Fibroblast of upper back skin (primary cell): ENCODE measurements at places on chromosomes 6 and 20.
A peak's percentile ranks its signal among the peaks of the same experiment; 100 is the strongest.

- DNase-seq, result peak; percentile 43
Observed at GRCh38 chr6:10429638-10430427, 15.0 kb upstream of the TFAP2A start.

DNA sequence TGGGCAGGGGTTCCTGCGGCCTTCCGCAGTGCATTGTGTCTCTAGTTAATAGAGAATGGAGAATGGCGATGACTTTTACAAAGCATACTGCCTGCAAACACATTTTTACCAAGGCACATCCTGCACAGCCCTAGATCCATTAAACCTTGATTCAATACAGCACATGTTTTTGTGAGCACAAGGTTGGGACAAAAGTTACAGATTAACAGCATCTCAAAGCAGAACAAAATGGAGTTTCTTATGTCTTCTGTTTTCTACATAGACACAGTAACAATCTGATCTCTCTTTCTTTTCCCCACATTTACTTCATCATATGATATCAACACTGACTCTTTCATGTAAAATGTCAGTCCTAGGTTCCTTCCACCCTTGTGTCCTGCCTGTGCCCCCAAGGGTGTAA is 63.5 kb downstream of the GCNT2 start:
- DNase-seq, result no peak

- DNase-seq, result no peak
Observed at GRCh38 chr6:108728826-108729225, 119.4 kb upstream of the ARMC2 start.

GRCh38 chr20:3398681-3399252 is 8.7 kb downstream of the DNAAF9 start:
- DNase-seq, result no peak

- DNase-seq, result no peak
Observed at GRCh38 chr20:50405915-50406609, 104.1 kb upstream of the PTPN1 start.

- DNase-seq, result peak; percentile 68
Observed at GRCh38 chr6:149335924-149336608, 18.6 kb downstream of the TAB2 start.

GRCh38 chr6:54587277-54587676 is 259.3 kb upstream of the FAM83B start:
- DNase-seq, result peak; percentile 42

GRCh38 chr6:125728739-125729138 is 20.7 kb upstream of the HEY2 start:
- DNase-seq, result no peak

DNA sequence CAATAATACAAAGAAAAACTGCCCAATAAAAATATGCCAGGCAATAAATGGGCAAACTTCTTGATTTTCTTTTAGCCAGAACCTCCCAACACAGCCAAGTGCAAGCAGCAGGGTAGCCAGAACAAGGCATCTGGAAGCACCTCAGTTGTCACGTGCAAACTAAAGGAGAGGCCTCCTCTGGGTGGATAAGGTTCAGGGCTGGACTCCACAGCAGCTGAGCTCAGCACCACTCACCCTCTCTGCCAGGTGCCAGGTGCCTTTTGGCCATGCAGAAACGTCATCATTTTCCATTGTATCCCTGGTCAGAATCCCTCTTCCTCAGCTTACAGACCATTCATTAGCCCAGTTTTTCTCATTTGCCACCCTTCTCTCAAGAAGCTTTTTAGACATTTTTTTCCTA is 52.7 kb downstream of the SOD2 start:
- DNase-seq, result no peak

DNA sequence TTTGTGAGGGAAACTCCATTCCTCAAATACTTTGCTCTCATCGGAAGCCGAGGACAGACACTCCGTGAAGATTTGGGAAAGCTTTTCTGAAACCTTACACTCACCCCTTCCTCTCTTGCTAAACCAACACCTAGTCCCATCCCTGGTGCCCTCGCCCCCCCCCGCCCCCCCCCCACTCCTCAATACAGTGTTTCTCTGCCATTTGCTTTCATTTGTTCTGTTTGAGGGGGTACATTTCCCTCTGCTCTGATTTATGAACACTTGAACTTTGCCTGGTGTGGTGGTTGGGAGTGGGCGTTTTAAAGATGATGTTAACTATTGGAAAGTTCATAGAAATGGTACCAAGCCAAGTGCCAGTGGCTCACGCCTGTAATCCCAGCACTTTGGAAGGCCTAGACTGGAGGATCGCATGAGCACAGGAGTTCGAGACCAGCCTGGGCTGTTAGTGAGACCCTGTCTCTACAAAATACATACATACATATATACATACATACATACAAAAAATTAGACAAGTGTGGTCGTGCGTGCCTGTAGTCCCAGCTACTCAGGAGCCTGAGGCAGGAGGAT is 1.1 kb downstream of the RAB32 start:
- DNase-seq, result peak; percentile 23

DNA sequence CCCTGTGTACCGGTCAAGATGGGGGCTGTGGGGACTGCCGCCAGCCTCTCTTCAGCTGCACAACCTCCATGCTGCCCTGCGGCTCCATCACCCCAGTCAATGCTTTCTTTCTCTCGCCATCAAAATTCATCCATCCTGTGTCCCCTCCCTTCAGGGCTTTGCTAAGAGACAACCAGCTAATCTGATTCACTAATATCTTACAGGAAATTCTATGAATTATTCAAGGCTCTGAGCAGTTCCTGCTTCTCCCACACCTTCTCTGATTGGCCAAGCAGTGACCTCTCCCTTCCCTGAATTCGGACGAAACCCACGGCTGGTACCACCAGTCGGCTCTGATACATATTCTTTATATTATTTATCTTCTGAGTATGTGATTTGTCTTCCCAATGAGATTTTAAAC is 13.8 kb downstream of the ITPR3 start:
- no peak for DNase-seq

GRCh38 chr20:39602649-39603048 is 640.5 kb downstream of the DHX35 start:
- DNase-seq, result peak; percentile 7

- DNase-seq, result peak; percentile 20
Observed at GRCh38 chr6:166617359-166617758, 9.7 kb downstream of the RPS6KA2 start.

DNA sequence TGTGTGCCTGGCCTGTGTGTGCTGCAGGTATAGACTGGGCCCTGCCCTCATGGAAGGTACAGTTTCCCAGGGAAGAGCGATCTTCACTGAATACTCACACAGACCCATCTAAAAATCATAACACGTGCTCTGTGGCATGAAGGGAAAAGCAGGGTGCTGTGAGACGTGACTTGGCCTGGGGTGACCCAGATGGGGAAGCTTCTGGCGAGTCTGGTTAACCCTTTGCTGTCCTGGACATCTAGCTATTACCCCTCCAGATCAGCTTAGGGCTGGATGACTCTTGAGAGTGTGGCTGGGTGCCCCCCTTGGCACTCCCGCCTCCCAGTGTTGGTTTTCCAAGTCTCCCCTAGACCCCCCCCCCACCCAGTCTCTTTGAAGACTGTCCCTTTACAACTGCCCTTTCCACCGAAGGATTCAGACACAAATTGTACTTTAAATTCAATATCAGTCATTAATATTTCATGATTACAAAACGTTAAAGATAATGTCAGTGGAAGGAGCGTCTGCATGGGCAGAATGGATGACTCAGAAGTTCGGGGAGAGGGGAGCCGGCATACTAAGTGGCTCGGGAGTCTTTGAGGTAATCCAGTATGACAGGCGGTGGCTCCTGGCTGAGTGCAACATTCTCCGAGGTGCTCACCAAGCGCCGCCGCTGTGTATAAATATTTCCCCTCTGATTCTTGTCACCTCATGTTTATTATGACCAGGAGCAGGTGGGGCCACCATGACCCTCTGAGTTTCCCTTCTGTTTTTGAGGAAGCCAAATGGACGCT is 77.3 kb downstream of the CD40 start:
- DNase-seq, result no peak

GRCh38 chr6:25050356-25050755 is 114.6 kb upstream of the RIPOR2 start:
- DNase-seq, result peak; percentile 90

DNA sequence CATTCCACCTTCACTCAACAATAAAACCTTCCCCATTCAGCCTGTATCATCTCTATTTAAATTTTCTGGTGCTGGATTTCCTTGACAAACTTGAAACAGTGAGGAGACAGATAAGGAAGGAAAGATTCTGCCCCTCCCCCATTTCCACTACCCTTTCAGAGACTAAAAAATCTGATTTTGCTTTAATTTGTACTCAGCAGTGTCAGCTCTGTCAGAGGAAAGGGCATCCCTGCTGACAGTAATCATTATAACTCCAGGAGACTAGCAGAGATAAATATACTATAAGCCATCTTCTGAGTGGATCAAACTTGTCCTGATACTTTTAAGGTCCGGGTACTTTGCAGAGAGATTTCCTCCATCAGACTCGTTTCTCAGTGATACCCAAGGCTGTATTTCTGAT is 155.6 kb downstream of the SAMD5 start:
- DNase-seq, result no peak

- DNase-seq, result no peak
Observed at GRCh38 chr6:75428204-75428603, 65.4 kb downstream of the FILIP1 start.

- no peak for DNase-seq
Observed at GRCh38 chr20:58747211-58747610, 54.6 kb downstream of the NPEPL1 start.

DNA sequence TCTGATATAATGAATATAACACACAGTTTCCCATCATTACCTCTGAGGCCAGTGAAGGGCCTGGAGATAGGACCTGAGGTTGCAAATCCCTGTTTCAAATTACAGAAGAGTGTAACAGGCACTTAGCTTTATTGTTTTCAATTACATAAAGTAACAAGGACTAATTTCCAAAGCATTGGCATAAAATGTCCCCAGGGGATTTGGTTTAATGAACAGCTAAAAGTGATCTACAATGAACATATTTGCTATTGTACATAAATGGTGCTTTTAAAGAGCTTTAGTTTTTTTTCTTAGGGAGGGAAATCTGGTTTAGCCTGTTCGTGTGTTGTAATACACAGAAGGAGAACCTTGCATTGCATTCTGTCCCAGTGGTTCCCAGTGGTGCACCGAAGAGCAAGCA is 54.4 kb downstream of the HMGN3 start:
- no peak for DNase-seq

- no peak for DNase-seq
Observed at GRCh38 chr6:37731888-37732287, 34.2 kb upstream of the MDGA1 start.

DNA sequence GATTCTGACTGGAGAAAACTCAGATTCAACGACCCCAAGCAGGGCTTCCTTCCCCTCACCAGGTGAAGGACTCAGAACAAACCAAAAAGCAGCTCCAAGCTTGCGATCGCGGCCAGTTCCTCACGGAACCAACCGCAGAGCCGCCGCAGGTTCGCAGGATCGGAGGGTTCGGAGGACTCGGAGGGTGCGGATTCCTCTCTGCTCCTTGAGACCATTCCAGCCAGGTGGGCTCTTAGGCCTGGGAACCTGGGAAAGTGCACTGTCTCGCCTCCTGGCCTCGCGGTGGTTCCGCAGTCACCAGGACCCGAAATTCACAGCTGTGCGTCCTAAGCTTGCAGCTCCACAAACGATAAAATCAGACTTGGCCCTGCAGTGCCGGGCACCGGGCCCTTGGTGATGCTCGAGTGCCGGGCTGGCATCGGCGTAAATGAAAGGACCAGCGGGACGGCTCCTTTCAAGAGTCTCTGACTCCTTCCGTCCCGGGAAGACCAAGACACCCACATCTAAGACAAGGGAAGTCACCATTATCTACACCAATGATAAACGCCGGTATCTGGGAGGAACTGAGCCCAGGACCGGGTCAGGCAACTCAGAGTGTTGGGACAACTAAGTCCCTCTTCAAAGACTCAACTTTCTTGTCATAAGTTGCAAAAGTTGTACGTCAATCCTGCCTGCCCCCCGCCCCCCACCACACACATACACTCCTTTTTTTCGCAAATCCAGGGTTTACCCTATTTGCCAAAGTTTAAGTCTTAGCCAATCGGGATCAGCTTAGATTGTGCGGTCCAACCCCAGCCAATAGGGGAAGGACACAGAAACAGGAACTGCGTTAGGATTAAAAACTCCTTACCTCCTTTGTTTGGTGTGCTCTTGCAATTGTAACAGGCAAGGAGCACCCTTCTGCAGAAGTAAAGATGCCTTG is 69.8 kb upstream of the PRSS16 start:
- DNase-seq, result peak; percentile 94

- DNase-seq, result no peak
Observed at GRCh38 chr6:111800259-111800765, 72.9 kb downstream of the FYN start.
